ENCODE measurements at places on chromosomes 6 and 20. TPM values are rescaled to one million over a fixed set of nuclear protein-coding genes. Genes with fewer than 3 reads are reported as not detected.
A peak's percentile ranks its signal among the peaks of the same experiment; 100 is the strongest.

DNA sequence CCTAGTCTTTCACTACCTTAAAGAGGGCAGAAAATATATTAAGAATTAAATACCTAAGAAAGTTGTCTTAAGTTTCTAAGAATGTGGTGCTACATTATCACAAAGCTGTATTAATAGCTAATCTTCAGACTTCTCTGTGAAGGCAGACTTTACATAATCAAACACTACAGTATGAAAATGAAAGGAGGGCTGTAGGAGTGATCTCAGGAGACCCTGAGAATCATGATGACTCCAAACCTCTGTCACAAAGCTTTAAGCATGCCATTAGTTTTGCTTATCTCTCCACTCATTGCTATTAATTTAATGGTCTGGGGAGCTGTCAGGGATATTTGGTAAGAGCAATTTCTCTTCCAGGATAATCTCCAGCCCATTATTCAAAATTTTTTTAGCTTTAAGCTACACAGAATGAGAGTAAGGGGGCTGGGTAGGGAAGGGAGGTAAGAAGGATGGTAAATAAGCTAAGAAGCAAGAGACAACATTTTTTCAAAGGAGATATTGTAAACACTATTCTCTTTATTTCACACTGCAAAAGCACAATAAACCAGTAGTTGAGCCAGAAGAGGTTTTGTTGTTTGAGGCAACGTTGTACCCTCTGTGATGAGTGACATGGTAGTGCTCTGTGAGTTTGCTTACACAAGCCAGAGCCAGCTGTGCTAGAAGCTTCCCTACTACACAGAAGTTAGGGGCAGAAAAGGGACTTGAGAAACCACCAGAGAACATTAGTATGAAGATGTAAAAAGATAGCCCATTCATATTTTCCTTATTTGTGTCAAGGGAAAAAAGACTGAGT, 258.8 kb downstream of the GMDS start:
- DNase-seq, result peak; percentile 16

GRCh38 chr6:113630738-113631535, 226.2 kb upstream of the MARCKS start:
- peak; percentile 58 for DNase-seq

GRCh38 chr6:108845145-108845544, 3.1 kb upstream of the ARMC2 start:
- no peak for DNase-seq

DNA sequence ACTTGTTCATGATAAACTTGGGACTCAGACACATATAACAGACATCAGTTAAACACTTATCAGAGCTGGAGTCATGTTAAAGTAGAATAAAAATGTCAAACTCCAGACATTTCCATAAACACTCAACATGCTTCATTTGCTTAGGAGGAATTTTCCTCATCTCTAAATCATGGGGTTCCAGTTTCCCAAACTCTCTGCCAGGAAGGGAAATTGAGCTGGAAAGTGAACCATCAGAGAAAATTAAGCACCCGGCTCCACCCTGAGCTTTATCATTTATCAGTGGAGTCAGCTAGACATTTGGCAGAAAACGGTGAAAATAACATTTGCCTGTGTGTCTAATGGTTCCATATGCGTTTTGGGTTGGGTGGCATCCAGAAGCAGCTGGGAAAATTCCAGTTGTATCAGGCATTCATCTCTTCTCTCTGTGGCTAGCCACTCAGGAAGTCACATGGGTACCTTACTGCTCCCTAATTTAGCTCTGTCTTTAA, 25.3 kb upstream of the ZNFX1 start:
- no peak for DNase-seq

GRCh38 chr20:50389808-50390684, 120.1 kb upstream of the PTPN1 start:
- DNase-seq, result no peak

DNA sequence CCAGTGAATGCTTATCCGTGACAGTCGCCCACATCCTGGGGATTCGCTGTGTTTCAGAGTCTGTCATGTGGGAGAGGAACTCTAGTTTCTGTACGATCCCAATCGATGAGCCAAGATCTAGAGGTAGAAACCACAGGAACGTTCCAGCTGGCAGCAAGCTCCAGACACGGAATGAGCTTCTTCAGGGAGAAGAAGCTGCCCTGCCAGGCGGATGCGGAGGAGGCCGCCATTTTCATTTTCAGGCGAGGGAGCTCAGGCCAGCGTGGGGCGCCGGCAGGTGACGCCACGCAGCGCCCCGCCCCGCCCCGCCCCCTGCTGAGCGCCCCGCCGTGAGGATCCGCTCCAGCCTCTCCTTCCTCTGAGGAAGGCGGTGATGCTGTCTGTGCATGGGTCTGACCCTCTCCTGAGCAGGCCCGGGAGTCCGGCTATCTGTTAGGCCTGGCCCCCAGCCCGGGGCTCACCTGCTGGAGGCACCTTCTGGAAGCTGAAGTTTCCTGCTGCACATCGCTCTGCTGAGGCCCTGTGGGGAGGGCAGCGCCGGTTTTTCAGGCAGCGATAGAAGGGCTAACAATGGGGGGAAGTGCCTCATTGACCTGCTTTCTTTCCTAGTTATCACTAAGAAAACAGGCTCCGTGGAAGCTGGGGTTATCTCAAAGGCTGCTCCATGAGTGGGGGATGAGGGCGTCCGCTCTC, 147.5 kb downstream of the ERMARD start:
- peak; percentile 77 for DNase-seq

- no peak for DNase-seq
Observed at GRCh38 chr6:65221153-65221552, 485.9 kb downstream of the EYS start.

DNA sequence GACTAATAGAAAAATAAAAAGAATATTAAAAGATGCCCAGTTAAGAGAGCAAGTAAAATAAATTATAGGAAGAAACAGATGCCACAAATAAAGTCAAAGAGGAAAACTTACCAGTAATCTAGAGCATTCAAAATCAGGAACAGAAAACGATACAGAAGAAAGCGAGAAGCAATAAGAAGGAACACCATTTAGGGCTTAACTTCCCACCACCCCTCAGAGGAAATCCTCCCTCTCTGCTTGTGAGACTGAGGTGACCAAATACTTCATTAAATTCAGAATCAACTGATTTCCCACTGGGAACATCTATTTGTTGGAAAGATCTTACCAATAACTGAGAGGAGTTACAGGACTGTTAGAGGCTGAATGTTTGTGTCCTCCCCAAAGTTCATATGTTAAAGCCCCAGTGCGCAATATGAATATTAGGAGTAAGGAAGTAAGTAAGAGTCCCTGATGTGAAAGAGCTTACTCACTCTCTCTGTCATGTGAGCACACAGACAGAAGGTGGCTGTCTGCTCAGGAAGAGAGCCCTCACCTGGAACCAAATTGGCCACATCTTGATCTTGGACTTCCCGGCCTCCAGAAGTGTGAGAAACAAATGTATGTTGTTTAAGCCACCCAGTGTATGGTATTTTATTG, 19.5 kb downstream of the KATNA1 start:
- DNase-seq, result no peak

GRCh38 chr6:44779130-44779826, 391.8 kb downstream of the CDC5L start:
- DNase-seq, result no peak

DNA sequence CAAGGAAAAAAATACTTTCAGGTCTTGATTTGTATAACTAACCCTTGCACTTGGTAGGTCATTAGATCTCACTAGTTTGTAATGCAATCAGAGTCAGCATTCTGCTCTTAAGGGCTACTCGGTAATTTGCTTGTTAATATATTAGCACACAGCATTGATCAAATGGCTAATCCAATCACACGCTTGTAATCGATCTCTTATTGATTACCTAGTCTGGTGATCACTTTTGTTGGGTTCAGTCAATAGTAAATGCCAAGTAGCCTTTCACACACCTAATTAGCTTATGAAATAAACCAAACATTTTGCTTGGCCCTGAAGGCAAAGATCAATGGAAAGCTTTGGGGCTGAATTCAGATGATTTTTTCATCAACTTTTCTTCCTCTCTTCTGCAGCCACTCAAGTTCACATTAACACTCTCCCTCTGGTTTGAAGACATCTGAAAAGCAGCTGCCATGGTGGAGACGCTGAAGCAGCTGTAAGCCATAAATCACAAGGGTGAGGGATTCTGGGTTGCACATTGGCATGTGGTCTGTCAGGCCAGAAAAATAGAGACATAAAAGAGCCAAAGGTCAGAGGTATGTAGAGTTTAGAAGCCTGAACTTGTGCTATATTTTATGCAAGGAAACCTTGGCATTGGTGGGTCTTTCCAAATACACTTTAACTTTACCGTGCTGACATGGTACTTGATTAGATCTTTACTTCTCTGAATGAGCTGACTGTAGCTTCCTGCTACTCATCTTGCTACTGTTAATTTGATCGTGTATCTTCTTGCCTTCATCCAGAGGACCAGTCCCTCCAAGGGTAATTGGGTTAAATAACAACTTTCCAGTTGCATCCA, 234.4 kb downstream of the SIM1 start:
- no peak for DNase-seq

- no peak for DNase-seq
Observed at GRCh38 chr6:72619883-72620696, 1.8 kb upstream of the KCNQ5 start.

DNA sequence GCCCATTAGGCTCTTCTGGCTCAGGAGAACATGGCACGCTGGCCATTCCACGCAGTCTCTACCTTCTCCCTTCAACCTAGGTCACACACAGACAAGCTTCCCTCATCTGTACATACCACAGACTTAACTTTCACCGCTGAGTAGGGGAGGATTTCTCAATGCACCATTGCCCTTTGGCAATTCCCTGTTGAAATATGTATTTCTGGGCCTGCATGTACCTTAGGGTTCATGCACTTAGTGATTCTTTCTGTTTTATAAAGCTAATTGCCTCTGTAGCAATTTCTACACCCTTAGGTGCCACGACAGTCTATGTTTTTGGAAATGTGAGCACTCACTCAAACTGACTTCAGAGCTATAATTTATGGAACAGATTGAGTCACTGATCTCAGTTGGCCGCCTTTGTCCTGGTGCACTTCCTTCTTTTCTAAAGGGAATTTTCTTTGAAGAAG, 253.8 kb upstream of the PRDM1 start:
- DNase-seq, result no peak

DNA sequence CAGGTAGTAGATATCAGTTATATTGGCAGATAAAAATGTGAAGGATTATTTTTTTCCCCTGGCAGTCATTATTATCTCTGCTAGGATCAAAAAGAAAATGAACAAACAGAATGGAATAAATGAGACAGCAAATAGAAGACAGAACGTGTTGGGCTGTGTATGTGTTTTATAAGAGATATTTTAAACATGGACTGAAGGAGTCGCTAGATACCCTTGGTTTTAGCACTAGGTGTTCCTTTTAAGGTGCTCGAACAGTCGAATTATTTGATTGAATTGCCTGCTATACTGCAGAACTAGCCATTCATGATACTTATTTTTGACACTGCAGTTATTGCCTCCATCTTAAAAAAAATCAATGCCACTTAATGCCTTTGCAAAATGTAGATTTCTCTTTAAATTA, 3.7 kb downstream of the GRIK2 start:
- DNase-seq, result no peak

- DNase-seq, result peak; percentile 51
Observed at GRCh38 chr20:33262658-33263065, 20.4 kb upstream of the BPIFB1 start.

DNA sequence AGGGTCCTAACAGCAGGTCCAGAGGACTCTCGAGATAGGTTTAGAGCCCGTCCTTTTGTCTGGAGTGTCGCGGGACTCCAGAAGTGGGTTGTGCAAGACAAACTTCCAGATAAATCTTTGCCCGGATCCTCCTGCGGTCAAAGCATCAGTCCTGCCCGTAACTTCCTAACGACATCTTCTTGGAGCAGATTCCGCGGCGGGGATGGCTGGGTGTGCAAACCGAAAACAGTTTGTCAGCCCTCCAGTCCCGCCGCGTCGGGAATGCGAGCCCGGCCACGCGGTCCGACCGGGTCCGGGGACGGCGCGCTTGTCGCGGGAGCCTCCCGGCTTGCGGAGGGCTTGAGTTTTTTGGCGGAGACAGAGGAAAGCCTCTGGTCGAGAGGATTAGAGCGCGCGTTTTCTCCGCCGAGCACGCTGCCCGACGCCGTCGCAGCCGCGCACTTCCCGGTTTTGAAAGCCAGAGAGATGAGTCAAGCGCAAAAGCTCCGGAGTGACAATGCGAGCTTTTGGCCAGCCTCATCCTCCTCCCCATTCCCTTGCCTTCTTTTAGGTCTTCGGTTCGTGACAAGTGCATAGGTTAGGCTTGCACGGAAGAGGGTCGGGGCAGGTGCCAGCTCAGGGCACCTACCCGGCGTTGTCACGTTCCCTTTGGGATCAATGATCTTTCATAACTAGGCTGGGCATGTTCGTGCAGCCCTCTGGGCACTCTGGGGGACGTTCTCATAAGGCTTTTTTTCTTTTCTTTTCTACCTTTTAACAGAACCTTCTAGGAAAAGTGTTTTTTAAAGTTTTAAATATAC, 91.3 kb upstream of the PRDM1 start:
- no peak for DNase-seq

DNA sequence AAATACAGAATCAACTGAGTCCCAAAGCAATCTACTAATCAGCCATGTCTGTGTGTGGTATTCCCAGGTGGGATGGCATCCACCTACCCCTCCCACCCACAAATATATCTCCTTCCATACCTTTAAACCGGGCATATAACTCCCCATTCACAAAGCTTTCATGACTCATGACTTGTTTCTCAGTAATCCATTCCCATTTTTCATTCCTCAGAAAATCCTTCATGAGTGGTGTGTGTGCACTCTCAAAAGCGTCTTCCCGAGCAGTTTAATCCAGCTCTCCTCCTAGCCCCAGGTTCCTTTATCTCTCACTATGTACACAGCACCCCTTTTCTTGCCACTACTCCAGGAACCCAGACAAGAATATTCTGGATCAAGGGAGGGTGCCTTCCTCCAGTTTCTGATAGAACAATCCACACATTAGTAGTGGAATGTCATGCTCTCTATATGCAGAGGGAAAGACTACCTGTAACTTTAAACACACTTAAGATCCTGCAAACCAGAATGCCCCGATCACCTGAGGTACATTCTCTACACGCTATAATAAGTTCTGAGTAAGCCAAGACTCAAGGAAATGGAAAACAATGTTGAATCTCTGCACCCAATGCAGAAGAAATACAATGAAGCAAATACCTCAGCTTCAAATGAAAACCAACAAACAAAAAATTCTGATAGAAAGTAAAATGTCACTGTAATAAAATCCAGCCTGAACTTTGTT, 55.7 kb upstream of the IPCEF1 start:
- DNase-seq, result no peak

Gene KCNQ2
- not detected for total RNA-seq

Gene GTSF1L
- total RNA-seq, result not detected

Gene PRDM13
- not detected for total RNA-seq

Gene ZGPAT
- total RNA-seq, result 10.1 TPM

Gene AKAP12
- 444 TPM for total RNA-seq

Gene TMEM74B
- 0.26 TPM for total RNA-seq

All from dermis microvascular lymphatic vessel endothelial cell (primary cell).